ENCODE measurements at places on chromosomes 3 and 15.

DNA sequence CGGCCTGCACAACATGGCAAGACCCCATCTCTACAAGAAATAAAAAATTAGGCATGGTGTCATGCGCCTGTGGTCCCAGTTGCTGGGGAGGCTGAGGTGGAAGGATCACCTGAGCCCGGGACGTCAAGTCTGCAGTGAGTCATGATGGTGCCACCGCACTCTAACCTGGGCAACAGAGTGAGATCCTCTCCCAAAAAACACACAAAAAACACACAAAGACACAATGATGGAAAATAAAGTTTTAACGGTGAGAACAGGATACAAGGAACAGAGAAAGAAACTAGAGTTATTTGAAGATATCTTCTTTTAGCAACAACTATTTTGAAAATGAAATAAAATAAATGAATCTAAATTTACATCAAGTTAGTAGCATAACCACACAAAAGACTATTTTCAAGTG, 12.0 kb downstream of the CLASP2 start:
- DNase-seq = no peak

- DNase-seq = no peak
Measured at GRCh38 chr3:126135406-126136076, 44.8 kb downstream of the ALDH1L1 start.

- DNase-seq = no peak
Measured at GRCh38 chr3:133083395-133083794, 45.2 kb downstream of the TMEM108 start.

DNA sequence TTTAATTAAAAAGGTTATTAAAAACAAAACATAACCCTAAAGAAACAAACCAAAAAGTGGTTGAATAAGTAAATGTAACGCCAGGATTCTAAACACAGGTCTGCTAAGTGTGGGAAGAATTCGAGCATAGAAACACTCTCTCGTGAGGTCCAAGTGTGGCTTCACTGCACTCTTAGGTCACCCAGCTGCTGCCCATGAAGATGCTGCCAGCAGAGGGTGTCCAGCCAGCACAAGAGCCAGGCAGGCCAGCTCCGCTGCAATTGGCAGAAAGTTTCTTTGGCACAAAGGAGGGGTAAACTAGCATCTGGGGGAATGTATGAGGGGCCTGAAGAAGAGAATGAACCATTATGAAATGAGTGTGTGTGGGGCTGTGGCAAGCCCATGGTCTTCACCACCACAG, 215.7 kb upstream of the FEZF2 start:
- DNase-seq = no peak

GRCh38 chr3:39137991-39138803, 15.2 kb downstream of the CSRNP1 start:
- DNase-seq = no peak
